BJ (cell line): ENCODE measurements at places on chromosomes 5 and 9. TPM values are rescaled to one million over a fixed set of nuclear protein-coding genes. Genes with fewer than 3 reads are reported as not detected.

DNA sequence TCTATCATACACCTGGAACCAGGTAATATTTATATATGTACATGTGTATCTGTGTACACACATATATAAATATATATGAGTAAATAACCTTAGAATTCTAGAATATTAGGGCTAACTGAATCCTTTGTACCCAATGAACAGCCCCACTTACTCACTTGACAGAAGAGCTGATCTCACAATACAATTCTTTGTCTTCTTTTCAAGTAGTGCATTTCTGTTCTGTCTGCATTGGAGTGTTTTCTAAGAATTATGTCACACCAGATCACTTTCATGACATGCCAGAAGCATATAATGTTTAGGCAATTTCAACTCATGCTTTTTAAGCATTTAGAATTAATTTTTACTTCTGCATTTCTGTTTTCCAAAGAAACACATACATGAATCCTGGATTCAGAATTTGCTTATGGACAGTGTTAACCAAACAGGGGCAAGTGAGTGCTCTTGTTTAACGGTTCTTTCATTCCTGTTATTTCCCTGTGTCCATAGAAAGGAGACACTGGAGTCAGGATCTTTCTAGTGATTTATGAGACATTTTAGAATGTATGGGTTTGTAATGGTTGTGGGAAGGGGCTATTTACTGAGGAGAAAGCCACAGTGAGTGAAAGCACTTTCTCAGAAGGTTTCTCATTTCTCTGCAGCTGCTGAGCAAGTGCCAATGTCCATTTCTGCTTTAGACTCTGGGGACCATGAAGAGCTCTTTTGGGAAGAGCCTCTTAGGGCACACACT, 123.2 kb downstream of the RMI1 start:
- no peak for DNase-seq

Gene SHLD3
- 0.58 and 1.8 TPM in 2 replicates for polyA plus RNA-seq

- no peak for DNase-seq
These were observed 260.0 kb downstream of the AUH start for GRCh38 chr9:91101611-91102168.

Gene ARL14EPL
- not detected in 2 replicates for polyA plus RNA-seq
